ENCODE measurements at places on chromosomes 11 and 22.

DNA sequence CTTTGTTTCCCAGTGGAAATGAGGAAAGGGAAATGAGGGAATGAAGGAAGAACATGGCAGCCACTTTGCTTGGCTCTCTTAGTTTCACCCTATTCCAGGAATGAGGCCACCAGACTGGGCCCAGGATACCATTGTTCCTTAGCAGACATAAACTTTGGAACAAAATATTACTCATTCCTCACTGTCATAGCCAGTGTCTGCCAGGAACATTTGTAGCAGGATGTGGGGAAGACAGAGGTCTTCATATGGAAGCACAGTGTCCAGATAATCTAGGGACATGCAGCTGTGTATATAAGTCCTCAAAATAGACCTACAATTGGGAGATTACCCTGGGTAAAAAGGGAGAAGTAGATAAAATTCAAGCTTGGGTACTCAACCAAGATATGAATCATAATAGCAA, 15.2 kb upstream of the FUT4 start:
- no peak for DNase-seq

- DNase-seq: no peak
Measured at GRCh38 chr11:120400564-120401364, 64.6 kb downstream of the ARHGEF12 start.

- DNase-seq: no peak
Measured at GRCh38 chr11:122179961-122180834, 64.2 kb upstream of the BLID start.

- no peak for DNase-seq
Measured at GRCh38 chr11:21364866-21365624, 695.7 kb downstream of the NELL1 start.

- DNase-seq: no peak
Measured at GRCh38 chr22:50660306-50660705, 12.3 kb upstream of the SHANK3 start.
